ENCODE measurements at places on chromosomes 16 and 17.

DNA sequence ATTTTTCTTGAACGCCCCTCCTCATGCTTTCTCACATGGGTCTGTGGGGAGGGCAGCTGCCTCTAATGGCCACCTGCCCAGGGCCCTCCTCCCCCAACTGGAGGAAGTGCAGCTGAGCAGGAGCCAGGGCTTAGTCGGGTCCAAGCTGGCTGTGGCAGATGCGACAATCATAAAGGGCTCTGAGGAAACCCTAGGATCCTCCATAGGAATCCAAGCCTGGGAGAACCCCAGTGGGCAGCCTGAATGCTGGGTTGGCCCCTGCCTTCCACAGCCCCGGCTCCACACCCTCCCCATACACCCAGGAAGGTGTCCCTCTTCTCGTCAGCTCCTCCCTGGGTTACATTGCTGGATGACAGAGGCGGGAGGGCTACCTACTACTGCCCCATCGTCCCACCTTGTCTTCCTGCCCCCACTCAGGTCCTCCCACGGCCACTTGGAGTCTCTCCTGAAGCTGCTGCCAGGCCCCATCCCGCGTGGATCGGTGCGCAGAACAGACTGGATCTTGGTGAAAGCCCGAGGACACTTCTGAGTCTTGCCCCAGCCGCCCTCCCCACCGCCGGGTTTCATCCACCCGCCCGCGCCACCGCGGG is 15.6 kb upstream of the CBFB start:
- DNase-seq, result no peak

DNA sequence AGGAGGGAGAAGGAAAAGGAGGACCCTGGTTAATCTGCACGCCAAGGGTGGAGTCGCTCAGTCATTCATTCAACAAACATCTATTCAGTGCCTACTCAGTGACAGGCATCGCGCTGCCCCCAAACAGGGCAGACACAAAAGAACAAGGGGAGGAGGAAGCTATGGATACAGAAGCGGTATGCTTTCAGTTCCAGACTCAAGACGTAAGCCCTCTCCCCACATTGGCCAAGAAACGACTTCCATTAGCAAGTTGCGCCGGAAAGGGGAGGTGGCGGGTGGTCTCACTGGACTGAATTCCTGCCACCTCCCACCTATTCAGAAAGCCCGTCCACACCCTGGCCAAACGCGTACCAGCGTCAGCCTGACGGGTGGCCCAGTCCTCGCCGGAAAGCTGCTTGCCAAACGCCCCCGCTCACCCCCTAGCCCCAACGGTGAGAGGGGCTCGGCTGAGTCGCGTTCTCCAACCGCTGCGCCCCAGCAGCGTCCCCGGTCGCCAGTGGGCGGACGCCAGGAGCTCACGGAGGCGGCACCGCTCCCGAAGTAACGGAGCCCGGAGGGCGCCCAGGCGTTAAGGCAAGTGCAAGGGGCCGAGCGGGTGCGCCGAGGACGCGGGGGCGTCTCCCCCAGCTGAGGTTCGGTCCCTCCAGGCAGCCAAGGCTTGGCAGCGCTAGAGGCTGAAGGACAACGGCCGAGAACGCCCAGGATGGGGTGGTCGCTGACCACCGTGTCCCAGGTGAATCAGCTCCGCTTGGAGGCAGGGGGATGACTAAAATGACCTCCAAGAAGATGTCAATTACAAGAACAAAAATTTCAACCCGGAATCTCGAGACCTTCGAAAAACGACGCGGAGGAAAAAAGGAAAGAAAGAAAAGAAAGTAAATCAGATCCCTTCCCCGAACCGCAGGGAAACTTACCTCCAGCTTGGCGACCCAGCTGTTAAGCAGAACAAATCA is 470.7 kb downstream of the SOX9 start:
- DNase-seq, result no peak

DNA sequence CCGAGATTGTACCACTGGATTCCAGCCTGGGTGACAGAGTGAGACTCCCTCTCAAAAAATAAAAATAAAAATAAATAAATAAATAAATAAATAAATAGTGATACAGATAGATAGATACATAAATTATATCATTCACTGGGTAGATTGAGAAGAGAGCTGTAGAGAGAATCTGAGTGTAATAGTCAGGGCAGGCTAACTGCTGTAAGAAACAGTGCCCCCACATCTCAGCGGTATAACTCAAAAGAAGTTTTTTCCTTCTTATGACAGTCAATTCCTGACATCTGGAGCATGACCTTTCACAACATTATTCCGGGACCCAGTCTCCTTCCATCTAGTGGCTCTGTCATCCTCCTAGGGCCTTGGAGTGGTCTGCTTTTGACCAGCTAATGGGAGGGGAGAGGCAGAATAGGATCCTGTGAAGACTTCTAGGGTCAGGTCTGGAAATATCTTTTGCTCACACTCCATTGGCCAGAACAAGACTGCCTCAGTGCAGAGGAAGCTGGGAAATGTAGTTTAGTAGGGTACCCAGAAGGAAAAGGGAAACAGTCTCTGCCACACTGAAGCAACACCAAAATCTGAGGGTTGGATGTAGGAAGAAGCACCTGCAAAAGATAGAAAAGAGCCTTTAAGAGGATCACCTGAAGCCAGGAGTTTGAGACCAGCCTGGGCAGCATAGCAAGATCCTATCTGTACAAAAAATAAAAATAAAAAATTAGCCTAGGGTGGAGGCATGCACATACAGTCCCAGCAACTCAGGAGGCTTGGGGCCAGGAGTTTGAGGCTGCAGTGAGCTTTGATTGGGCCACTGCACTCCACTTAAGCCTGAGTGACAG is 3.0 kb upstream of the QPRT start:
- no peak for DNase-seq

GRCh38 chr17:63523253-63523855 is at the start of gene KCNH6:
Gene KCNH6 (plus strand): TSS chr17:63523358. CDS start chr17:63523414, 56 bp downstream.
- DNase-seq, result no peak

All from stimulated activated CD4-positive, alpha-beta T cell treated with anti-CD3 and anti-CD28 coated beads, Interleukin-4, amount 100 ng/mL, for 48 hours (primary cell).